ENCODE measurements at places on chromosomes 6 and 20.

DNA sequence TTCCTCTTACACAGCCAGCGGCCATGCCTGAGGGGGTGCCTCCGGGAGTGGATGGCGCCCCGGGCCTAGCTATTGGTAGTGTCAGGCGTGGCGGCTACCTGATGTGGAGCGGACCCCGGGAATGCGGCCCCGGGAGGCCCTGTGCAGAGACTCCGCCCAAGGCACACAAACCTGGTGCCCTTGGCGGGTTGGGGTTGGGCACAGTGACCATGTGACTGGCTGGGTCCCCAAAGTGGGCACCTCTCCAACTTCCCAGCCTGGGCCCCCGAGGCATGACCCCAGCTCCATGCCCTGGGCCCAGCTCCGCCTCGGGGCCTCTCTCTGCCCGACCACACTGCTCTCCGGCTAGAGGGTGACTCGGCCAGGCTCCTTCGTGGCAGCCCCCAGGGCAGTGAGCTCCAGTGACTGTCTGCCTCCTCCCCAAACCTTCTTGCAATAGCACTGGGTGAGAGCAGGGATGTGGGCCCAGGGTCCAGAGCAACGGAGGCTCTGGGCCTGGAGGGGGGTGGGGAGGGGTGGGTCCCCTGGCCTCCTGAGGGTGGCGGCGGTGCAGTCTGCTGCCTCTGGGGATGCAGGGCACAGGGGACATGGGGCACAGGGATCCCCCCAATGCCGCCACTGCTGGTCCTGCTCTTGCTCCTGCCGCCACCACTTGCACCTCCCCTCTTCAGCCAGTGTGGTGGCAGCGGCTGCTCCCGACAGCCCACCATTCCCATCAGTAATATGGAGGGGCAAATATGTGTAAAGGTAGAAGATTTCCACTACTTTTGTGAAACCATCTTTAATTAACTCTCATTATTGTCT, 942.9 kb upstream of the EPHA7 start:
- no peak for DNase-seq

GRCh38 chr6:139595183-139595582, 220.7 kb upstream of the CITED2 start:
- DNase-seq, result no peak

- no peak for DNase-seq
These were observed 987 bp downstream of the ADISSP start for GRCh38 chr20:3766422-3767109.

- DNase-seq, result no peak
These were observed 2.5 kb downstream of the NECAB3 start for GRCh38 chr20:33671573-33672288.

DNA sequence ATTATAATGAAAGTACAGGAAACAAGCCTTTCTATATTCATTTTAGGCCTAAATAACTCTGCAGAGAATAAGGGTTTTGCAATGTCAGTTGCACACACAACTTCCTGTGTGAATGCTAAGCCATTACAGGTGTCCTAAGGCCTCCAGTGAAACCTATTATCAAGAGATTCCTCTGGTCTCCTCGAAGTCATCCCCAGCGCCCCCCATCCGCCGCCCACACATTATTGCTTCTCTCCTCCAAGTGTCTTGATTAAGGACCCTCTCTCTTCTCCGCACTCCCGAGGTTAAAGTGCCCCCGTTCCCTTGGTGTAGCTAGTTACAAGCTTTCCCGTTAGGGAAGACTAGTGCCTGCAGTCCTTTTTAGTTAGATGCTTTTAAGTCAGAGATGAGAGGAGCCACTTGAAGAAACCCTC, 1.3 kb downstream of the HIVEP2 start:
- no peak for DNase-seq

DNA sequence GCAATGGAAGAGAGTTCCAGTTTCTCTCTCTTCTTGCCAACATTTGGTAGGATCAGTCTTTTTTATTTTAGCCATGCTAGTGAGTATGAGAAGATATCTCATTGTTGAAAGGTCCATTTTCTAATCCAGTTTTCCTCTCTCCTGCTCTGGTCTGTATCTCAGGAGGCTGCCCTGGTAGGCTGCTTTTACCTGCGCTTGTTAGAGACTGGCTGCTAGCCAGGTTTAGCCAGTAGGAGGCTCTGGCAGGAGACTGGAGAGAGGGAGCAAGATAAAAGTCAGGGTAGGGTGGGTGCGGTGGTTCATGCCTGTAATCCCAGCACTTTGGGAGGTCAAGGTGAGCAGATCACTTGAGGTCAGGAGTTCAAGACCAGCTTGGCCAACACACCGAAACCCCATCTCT, 68.6 kb upstream of the FOXP4 start:
- DNase-seq, result no peak

- DNase-seq, result no peak
These were observed 643 bp downstream of the DLGAP4 start for GRCh38 chr20:36306553-36307411.

DNA sequence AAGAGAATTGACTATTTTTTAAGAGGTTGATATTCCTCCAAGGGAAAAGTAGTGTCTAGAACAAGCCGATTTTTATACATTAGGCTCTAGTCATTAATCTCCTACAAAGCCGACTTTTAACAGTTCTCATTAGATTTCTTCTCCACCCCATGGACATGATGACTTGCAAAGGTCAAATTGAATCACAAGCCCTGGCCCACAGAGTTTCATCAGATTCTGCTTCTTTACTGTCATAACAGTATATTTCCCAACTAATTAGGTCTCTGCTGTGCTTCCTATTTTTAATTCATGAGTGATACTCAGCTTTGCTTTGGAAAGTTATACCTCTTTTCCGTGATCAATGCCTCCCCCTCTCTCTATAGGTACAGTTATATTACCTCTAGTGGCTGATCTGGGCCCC, 90.6 kb upstream of the ADGRB3 start:
- no peak for DNase-seq

DNA sequence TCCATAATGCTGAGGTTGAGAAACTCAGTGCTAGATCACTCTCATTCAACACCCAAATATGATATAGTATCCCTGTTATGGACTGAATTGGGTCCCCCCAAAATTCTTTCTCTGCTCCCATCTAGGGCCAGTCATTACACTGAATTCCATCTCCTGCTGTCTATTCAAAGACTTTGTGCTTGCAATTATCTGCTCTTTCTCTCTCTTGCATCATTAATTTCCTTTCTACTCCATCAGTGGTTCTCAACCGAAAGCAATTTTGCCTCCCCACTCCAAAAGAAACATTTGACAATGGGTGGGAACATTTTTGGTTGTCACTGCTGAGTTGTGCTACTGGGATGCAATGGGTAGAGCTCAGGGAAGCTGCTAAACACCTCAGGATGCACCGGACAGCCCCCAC, 271.5 kb upstream of the CDYL start:
- DNase-seq, result no peak

GRCh38 chr6:163340201-163340887, 74.2 kb upstream of the QKI start:
- no peak for DNase-seq

- DNase-seq, result no peak
These were observed 17.9 kb upstream of the FKBP1C start for GRCh38 chr6:63193324-63193723.

- no peak for DNase-seq
These were observed 334.9 kb upstream of the JARID2 start for GRCh38 chr6:14910692-14911547.

DNA sequence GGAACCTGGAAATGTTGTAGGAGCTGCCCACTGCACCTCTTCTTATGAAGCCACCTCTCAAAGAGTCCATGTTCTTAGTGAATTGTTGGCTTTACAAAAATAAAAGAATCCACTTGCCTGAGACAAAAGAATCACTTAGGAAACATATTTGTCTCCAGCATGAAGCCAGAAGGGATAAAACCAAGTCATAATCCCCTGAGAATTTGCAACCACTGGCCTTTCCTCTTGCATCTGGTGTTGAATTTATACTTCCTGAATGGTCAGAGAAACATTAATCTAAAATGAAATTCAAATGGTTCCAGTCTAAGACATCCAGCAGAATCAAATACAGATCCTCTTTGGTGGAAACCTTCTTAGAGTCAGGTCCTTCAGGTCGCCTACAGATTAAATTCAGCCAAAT, 192.5 kb upstream of the ECI2 start:
- no peak for DNase-seq

DNA sequence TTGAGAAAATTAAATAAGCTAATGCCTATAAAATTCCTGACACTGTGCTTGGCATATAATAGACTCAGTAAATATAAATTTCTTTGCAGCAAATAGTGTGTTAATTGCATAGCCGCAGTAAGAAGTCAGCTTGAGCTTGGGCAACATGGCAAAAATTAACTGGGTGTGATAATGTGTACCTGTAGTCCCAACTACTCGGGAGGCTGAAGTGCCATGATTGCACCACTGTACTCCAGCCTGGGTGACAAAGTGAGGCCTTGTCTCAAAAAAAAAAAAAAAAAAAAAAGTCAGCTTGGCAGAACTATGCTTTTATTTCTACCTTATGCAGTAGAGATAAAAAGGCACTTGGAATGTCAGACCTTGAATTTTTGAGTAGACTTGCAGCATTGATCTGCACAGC, 121.8 kb downstream of the AKAP7 start:
- DNase-seq, result no peak

DNA sequence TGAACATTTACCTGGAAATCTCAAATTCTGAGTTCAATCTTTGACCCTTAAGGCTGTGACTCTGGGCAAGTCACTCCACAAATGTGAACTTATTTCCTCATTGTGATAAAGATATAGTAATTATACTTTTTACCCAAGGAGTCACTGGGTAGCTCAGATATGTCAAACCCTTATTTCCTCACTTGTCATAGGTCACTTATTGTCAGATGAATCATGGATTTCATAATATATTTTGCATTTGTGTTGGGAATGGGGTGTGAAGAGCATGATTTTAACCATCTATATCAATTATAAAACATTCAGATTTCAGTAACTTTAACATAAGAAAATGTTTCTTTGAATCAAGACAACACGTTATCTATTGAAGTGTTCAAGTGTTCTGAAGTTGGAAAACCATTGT, 3.7 kb upstream of the CARMIL1 start:
- no peak for DNase-seq

- no peak for DNase-seq
These were observed 66.8 kb upstream of the CBLN4 start for GRCh38 chr20:56072165-56072564.

DNA sequence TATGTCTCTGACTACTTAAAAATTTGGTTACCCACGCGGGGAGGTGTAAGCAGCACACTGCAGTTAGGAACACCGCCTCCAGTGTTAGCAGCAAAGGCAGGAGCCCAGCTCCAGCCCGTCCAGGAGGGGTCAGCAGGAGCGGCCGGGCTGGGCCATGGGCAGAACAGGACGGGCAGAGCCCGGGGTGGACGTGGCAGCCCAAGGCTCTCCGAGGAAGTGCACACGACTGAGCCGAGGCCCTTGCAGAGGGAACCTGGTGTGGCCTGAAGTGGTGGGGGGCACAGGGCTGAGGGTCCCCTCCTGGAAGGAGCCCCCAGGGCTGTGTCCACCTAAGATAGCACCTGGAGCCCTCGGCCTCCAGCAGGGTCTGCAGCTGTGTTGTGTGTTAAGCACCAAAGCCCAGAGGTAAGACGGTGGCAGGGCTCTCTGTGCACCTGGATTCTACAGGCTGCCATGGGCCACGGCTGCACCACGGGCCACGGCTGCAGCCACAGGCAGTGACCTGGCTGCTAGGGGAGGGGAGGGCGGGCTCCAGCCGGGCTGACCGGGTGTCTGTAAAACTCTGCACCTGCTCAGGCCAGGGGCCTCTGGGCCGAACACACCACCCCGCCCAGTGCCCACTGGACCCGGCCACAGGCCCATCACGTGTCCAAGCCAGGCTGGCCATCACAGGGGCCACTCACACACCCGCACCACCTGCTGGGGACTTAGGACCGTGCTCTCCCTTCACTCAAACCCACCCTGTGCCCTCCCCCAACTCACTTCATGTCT, 6.6 kb downstream of the SLC2A4RG start:
- DNase-seq, result no peak

- DNase-seq, result no peak
These were observed 18.6 kb downstream of the FARS2 start for GRCh38 chr6:5279891-5280338.

DNA sequence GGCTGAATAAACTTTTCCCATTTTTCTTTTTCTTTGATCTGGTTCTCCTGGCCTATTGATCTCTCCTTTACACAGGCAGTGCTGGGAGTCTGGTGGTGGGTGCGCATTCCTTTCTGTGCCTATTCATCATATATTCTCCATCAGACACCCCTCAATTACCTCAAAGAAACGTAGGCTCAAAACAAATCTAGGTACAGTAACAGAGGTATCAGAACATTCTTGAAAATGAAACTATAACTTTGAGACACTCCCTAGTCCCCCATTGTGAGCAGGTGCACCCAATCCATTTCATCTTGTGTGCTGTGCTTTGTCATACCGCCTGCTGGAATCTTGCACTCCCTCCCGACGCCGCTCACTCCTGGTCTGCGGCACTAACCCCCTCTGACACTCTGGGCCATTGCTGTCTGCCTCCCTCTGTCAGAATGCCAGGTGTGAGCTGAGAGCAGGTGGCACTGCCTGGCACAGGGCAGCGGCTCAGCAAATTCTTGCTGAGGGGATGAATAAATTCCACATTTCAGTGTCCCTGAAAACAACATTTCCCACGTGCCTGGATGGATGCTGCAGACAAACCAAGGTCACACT, 303.4 kb upstream of the EXOC2 start:
- DNase-seq, result no peak

DNA sequence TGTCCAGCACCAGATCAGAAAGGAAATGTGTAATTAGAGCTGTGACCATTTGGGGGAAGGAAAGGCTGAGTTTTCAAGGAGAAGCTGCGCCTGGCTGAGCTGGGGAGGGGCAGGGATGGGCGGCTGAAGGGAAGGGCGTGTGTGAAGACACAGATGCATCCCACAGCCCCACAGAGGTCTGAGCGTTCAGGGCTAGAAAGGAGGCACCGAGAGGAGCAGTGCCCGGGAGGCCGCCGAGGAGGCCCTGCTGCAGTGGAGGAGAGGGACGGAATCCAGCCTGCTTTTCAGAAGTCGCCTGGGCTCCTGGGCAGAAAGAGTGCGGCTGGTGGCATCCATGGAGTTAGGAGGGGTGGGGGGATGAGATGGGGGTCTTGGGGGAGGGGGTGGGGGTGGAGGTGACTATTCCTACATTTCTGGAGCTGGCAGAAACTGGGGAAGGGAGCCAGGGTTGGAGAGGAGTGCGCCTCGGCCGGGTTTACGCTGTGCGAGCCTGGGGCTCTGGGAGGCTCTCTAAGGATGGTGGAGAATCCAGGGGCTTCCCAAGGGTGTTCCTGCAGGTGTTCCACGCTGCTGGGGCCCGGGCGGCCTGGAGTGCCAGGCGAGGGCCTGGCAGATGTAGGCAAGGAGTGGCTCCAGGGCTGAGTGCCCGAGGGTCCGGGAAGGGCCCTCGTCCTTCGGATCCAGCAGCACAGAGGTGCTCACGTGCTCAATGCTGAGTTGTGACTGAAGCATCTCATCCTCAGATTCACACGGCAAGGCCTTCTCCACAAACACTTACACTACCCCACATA, 41.8 kb downstream of the WDR27 start:
- no peak for DNase-seq

GRCh38 chr6:150741633-150742200, 123.8 kb upstream of the MTHFD1L start:
- DNase-seq, result no peak

GRCh38 chr20:53981130-53981529, 89.3 kb downstream of the BCAS1 start:
- DNase-seq, result no peak

Data from right lung (tissue), 10 donors.